ENCODE measurements at places on chromosomes 5 and 9.
A peak's percentile ranks its signal among the peaks of the same experiment; 100 is the strongest.

- DNase-seq: no peak
Measured at GRCh38 chr9:95157481-95158151, 159.9 kb downstream of the FANCC start.

GRCh38 chr9:72228282-72228681 is 79.0 kb downstream of the GDA start:
- no peak for DNase-seq

- DNase-seq: no peak
Measured at GRCh38 chr9:72557549-72557948, 36.1 kb downstream of the TMC1 start.

DNA sequence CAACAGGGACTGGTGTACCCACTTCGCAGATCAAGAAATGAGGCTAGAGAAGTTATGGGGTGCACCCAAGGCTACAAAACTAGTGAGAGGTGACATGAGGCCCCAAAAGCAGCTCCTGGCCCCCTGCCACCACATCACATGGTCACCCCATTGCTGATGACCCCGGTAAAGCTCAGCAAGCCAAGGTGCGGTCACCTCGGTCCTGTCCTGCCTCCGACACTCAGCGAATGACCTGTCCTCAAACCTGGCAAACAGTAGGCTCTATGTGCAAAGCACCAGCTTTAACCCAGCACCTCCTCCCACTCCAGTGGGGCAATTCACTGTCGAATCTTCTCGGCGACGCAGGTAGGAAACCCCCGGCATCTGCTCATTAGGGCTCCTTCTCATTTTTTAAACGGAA is 307.4 kb downstream of the RAB3C start:
- no peak for DNase-seq

DNA sequence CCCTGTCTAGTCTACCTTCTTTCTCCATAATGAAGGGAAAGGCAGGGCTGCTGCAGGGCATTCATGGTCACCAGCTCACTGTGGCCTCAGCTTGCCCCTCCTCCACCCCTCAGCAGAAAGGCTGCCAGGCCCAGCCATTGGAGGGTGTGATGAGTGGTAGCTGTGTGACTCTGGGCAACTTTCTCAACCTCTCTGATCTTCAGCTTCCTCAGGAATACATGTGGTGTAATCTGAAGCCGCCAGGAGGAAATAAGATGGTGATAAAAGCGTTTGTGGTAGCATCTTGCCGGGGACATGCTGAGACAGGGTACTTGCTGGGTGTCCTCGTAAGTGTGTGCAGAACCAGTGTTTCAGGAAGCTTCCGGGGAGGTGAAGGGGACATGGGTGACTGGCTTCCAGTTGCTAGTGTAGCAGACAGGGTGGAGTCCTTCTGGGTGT is 9.8 kb downstream of the CXCL14 start:
- DNase-seq: no peak

- no peak for DNase-seq
Measured at GRCh38 chr5:109676920-109677319, 12.8 kb upstream of the MAN2A1 start.

- no peak for DNase-seq
Measured at GRCh38 chr5:27516437-27516836, 478.1 kb upstream of the CDH9 start.

- no peak for DNase-seq
Measured at GRCh38 chr9:116516456-116516855, 170.6 kb upstream of the TRIM32 start.

GRCh38 chr5:143008809-143009521 is 238.8 kb downstream of the ARHGAP26 start:
- DNase-seq: peak; percentile 49

DNA sequence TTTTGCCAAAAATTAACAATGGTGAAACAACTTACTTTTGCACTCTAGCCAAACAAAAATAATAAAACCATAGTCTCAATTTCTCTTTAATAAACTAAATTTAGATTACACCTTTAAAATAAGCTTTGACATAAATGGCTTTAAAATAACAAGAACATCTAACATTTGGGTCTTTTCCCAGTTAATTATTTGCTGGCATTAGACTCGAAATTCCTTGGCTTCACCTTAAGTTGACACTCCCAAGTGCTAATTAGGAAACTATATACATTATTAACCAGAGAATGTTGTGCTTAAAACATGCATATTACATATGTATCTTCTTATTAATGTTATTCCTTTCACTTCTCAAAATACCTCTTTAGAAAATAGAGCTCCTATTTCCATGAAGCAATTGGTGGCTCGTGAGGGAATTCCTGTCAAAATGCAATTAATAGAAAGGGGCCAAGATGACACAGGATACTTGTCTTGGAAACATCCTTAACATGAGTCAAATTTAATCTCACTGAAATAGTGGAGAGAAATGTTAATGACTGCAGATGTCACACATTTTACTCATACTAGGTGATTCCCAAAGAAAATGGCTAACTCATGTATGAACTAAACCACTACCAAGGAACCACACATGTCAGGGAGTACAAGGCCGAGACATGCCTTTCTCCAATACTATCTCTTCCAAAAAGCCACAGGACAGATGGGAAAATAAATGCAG is 932.9 kb upstream of the DMAC1 start:
- no peak for DNase-seq

GRCh38 chr9:136403538-136403914 is 3.6 kb upstream of the SNAPC4 start:
- peak; percentile 65 for DNase-seq

- DNase-seq: no peak
Measured at GRCh38 chr5:103424026-103424425, 138.6 kb downstream of the NUDT12 start.

- DNase-seq: no peak
Measured at GRCh38 chr9:93121316-93122241, 12.5 kb downstream of the NINJ1 start.

DNA sequence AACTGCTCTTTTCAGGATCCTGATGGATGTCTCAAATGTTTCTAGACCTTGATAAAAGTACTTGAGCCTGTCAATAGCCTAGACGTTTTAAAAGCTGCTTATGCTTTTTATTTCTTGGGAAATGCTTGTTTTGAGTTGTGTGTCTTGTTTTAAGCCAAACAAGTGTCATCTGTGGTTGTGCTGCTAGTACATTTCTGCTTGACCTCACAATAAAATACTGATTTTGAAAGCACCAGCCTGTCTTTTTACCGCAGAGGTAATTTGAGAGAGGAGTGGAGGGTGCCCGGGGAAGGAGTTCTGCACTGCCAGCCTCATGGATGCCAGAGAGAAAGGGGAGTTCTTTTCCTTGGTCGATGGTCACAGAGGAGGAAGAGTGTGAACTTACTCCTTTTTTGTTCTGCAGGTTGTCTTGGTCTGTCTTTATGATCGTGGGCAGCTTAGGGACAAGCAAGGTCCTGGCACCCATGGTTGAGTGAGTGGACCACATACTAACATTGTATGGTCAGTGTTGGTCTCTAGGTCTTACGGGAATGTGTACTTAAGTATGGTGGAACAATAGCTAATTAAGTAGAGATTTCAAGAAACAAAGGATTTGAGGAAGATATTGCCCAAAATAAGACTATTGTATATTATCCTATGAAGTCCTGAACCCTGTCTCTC is 61.0 kb downstream of the TRIO start:
- no peak for DNase-seq

DNA sequence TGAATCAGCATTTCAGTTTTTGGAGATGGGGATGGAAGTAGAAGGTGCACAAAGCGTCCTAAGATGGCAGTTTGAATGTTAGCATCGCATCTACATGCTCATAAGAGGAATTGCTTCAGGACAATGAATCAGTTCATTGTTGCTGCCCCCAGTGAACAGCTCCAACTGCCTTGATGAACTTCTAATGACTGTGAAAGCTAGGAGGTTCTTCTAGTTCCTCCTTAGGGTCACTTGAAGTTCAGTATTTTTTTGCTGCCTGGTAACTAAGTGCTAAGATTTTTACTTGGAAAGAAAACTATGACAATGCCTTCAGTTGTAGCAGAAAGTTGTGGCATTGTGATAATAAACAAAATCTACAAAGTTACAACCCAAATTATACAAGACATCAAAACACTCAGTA is 271.6 kb downstream of the RAB3C start:
- DNase-seq: no peak

DNA sequence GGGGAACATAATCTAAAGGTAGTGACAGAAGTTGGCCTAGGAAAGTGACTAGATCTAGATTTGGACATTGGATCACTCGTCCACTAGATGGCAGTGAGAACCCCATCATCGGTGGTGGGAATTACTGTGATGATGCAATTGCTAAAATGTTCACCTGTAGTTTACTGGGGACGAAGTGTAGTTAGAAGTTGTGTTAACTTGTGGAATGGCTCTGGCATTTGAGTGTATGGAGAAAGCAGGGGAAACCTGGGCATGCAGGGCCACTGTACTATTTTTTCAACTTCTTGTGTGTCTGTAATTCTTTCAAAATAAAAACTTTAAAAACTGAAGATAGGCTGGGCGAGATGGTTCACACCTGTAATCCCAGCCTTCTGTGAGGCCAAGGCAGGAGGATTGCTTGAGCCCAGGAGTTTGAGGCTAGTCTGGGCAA is 75.5 kb downstream of the PHAX start:
- peak; percentile 80 for DNase-seq

DNA sequence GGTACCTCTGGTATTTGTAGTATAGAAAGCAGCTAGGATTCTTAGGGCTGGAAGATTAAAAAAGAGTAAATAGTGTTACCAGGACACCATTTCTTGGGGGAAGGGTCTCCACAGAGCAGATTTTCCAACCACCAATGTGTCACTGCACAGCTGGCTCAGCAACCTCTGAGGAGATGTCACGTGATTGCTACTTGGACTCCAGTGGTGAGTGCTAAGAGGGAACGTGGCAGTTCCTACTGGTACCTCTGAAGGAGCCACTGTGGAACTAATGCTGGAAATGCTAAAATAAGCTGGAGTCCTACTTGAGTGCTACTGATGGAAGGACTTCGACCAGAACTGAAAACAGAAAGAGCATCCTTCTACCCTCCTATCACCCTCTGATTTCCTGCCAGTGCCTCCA is 36.1 kb upstream of the SPDL1 start:
- no peak for DNase-seq

- DNase-seq: no peak
Measured at GRCh38 chr9:116493183-116493860, 193.8 kb upstream of the TRIM32 start.

- DNase-seq: no peak
Measured at GRCh38 chr5:138911441-138911840, 36.3 kb upstream of the LRRTM2 start.

- DNase-seq: no peak
Measured at GRCh38 chr9:130217838-130218237, 45.6 kb downstream of the NCS1 start.

GRCh38 chr9:91758491-91758981 is 191.5 kb downstream of the ROR2 start:
- no peak for DNase-seq

- DNase-seq: no peak
Measured at GRCh38 chr9:133906218-133906617, 85.9 kb downstream of the VAV2 start.

- DNase-seq: no peak
Measured at GRCh38 chr5:139296862-139297326, 3.4 kb downstream of the MATR3 start.

DNA sequence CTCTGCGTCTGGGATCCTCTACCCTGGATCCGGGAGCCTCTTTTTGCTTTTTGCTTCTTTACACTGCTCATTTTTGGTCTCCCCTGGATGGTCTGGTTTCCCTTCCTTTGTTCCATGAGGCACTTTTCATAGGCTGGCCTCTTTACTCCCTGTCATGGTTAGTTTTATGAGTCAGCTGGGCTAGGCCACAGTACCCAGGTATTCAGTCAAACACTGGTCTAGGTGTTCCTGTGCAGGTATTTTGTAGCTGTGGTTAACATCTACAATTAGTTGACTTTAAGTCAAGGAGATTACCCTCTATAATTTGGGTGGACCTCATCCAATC is 17.5 kb downstream of the ANKRD33B start:
- no peak for DNase-seq

DNA sequence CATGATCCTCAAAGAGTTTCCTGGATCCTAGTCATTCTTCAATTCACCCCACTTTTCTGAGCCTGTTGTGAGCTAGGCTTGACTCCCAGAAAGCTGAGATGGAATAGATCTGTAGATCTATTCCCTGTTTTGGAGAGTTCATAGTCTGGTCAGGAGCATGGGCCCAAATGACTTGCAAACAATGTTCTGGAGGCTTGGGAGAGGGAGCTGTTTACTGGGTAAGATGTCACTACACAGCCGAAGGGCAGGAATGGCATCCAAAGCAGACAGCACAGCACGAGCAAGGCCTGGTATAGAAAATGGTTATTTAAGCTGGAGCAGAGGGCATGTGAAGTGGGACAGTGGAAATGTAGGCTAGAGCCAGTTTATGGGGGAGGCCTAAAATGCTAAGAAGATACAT is 152.5 kb upstream of the ALDH1B1 start:
- no peak for DNase-seq

GRCh38 chr5:26237489-26237888 is 800.9 kb downstream of the CDH9 start:
- no peak for DNase-seq

GRCh38 chr9:111872886-111873285 is 23.7 kb upstream of the UGCG start:
- DNase-seq: no peak

GRCh38 chr9:10071579-10071978 is 541.2 kb downstream of the PTPRD start:
- DNase-seq: no peak

DNA sequence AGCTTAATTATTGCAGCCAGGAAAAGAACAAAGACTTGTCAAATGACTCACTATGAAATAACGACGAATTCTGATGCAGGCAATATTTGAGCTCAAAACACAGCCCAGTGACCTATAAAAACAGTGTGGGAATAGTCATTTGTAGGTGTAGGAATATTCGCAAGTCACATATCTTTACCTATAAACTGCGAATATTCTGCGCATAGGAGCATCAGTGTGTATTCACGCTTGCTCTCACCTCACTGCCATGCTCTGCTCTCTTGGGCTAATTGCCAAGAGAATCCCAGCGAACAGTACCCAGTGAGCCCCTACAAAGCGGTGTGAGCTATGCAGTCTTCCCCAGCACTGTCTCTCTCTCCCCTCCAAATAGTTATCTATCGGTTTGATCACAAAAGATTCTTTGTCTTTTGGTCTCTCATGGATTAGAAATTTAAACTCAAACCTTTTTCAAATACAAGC is 74.2 kb downstream of the ST8SIA4 start:
- no peak for DNase-seq

GRCh38 chr5:41600731-41601130 is 90.3 kb upstream of the PLCXD3 start:
- no peak for DNase-seq

DNA sequence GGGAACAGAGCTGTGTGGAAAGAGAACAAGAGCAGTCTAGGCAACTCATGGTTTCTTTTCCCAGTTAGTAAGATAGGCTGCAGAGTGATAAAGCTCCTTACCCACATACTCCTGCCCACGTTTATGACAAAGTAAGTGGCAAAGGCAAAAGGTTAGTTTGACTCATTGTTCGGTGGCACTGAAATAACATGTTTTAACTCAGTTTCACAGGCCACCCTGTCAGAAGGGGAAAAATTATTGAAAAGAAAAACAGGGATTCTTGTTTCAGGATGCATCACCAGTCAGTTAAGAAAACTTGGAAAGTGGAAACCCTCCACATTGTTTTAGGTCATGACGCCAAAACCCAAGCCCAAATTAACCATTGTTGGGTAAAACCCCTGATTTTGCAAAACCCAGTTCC is 22.3 kb upstream of the DAB2 start:
- no peak for DNase-seq
